ENCODE measurements at places on chromosomes 6 and 20.

- DNase-seq, result no peak
These were observed 417.0 kb upstream of the SLC35B3 start for GRCh38 chr6:8852332-8852731.

DNA sequence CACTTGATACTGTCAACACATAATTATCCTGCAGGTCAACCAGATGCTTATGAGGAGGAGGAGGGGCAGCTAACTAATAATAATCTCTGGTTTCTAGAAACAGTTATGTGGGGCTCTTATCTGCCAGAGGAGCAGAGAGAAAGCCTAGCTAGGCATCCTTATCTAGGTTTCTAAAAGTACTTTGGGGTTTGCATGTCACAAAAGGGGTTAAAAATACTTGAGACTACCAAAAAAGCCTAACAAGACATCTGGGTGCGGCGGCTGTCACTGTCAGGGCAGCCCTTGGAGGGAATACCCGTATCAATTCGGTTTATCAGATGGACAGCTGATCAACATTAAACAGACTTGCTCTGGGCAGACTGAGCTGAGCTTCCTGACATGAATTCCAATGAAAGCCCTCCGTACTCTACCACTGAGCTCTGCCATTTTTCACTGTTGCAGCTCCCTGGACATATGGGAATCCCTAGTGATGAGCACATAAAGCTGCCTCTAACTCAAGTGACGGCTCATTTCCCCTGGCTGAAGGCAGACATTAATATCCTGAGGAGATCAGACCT, 166.6 kb downstream of the PDSS2 start:
- no peak for DNase-seq

DNA sequence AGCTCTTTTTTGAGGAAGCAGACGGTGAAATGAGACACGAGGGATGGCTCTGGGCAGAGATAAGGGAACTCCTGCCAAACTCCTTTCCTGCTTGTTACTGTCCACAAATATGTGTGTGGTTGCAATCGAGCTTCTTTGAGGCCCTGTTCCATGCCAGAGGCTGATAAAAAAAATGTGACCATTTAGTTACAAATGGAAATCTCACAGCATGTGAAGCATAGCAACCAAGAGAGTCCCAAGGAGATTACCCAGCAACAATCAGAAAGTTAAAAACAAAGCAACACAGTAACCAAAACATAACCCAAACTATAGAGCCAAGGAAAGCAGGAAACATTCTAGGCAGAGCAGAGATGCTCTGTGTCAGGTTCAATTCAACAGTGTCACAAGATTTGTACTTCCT, 35.4 kb upstream of the HMGN3 start:
- no peak for DNase-seq

DNA sequence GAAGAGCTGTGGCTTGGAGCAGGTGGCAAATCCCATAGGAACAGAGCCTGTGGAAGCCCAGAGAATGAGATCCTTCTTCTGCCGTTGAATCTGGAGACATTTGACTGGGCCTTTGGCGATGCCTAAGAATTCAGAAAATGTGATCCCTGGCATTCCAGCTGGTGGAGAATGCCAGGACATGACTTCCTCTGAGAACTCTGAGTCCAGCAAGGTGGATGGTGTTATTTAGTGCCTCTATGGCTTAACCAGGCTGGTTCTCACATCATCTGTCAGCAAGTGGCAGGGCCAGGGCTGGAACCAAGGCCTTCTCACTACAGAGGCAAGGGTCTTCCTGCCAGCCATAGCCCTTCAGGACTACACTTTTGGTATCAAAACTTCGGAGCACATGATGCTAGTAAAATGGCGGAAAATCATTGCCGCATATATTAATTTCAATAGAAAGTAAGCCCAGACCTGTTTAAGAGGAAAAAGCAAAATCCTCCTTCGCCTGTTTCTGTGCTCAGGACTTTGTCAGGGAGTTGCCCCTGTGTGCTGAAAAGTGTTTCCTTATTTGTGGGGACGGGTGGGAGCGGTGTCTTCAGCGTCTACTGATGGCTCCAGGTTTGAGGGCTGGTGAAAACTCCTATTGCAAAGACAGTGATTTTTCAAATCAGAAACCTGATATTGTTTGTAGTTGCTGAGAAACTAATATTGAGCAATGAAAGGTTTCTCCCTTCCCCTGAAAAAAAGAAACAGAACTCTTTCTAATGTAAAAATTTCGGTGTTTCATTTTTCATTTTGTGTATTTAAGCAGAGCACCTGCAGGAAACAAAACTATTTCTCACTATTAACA, 23.9 kb downstream of the DUSP22 start:
- no peak for DNase-seq

DNA sequence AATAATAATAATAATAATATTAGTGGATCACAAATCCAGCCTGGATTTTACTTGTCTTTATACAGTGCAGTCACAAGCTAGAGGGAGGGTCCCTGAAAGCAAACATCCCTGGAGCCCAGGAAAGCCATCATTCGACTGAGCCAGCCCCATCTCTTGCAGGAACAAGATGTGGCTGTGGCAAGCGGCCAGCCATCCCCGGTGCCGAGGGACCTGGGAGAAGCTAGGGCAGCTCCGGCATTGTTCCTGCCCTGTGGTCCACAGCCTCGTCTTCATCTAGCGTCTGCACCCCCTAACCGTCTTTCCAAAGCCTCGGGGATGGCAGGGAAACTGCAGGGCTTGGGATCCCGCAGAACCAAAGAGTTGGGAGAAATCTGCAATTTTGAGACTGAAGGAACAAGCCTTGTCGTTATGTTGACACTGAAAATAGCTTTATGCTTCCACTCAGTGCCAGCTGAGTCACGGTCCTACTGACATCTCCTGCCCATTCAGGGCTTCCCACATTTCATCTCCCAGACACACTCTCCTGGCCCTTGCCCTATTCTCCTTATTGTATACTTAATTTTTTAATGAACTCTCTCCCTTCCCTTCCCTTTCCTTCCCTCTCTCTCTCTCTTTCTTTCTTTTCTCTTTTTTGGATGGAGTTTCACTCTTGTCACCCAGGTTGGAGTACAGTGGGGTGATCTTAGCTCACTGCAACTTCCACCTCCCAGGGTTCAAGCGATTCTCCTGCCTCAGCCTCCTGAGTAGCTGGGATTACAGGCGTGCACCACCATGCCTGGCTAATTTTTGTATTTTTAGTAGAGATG, 62.5 kb upstream of the ZNFX1 start:
- no peak for DNase-seq

DNA sequence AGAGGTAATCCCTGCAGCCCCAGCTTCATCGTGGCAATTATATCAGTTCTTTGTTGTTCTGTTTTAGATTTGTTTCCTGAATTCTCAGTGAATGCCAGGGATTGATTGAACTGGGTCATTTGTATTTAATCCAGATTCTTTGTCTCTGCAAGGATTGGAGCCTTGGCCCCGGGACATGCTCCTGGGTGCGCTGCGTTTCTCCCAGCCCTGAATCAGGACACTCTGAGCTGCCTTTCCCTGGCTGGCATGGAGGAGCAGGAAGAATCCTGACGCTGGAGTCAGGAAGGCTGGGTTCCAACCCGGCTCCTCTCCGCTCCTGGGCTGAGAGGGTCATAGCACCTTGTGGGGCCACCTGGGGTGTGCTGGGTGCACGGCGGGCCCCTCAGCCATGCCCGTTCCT, 545.6 kb downstream of the QKI start:
- no peak for DNase-seq

- no peak for DNase-seq
These were observed 694.6 kb downstream of the QKI start for GRCh38 chr6:164108869-164109769.
